Activated effector memory CD4-positive, alpha-beta T cell treated with anti-CD3 and anti-CD28 coated beads, Interleukin-2, amount 50 U/mL, for 16 hours (primary cell): ENCODE measurements at places on chromosomes 4 and X.

GRCh38 chr4:108540536-108540935 is 79.8 kb upstream of the RPL34 start:
- no peak for DNase-seq

GRCh38 chr4:90171491-90171890 is 44.3 kb downstream of the CCSER1 start:
- no peak for DNase-seq

DNA sequence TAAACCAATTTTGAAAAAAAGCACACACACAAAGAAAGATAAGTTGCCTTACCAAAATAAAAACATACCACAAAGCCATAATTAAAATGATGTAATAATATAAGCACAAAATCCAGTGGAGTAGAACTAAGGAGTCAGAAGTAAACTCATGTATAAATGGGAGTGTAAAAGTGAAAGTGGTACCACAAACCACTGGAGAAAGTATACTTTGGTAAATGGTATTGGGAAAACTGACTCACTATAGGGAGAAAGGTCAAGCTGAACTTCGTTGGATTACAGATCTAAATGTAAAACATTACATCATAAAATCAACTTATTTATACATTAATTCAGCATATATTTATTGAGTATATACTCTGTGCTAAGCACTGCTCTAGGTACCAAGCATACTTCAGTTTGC is 46.3 kb upstream of the HHIP start:
- no peak for DNase-seq

DNA sequence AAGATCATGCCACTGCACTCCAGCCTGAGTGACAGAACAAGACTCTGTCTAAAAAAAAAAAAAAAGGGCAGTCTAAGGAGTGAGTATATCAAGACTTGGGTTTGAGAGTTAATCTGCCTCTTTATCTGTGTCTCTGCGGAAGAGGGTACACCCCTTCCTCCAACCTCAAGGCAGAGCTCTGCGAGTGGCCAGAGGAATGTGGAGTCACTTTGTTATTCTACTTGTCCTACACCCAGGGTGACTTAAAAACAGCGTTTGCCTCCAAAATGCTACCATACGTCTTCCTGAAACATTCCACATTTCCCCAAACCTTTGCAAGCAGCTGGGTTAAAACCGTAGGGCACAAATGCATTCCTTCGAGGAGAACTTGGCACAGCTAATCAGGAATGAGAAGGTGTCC is 199.9 kb downstream of the SHOX start:
- DNase-seq = no peak

- DNase-seq = no peak
These were observed 104.5 kb upstream of the MAOA start for GRCh38 chrX:43551590-43551989.

DNA sequence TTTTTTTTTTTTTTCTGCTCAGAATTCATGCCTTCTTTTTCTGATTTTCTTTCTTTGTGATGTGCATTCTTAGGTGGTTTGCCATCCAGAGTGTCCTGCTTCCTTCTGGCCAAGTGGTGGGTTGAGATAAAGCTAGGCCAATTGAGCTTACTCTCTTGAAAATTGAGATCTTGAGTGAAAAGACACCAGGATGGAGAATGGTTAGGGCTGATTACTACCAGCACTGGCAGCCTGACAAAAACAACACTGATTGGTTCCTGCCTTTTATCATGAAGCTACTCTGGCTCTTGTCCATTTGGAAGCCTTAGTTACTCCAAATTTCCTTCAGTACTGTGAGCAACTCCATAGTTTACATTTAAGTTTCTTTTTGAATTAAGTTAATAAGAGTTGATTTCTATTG is 404.0 kb downstream of the PPARGC1A start:
- DNase-seq = no peak

DNA sequence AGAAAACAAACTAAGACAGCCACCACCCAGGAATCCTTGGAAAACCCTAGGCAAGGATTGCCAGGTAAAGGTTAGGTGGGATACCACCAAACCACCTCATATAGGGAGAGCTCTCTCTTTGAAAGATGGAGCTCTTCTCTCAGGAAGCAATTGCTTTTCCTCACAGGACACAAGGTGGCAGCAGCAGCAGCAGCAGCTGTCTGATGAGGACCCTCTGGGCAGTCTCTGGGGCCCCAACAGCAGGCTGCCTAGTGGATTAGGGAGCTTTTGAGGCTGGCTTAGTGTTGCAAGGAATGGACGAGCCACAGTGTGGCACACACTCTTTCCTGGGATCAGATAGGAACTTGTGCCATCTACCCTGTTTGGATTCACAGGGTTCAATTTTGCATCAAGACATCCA is 41.4 kb upstream of the CHRDL1 start:
- no peak for DNase-seq

DNA sequence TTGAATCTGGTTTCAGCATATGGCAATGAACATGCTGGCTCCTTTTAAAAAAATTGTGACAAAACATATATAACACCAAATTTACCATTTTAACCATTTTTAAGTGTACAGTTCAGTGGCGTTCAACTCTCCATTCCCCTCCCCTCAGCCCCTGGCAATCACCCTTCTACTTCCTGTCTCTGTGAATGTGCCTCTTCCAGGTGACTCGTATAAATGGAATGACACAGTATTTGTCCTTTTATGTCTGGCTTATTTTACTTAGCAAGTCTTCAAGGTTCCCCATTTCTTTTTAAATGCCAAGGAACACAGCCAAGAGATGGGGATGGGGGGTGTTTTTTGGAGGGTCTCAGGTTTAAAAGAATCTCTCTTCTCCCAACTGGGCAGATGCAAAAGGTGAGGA is 35.4 kb upstream of the BCLAF3 start:
- no peak for DNase-seq

- DNase-seq = no peak
These were observed 14.2 kb downstream of the SEPSECS start for GRCh38 chr4:25146076-25146475.

- no peak for DNase-seq
These were observed 72.4 kb upstream of the TLR2 start for GRCh38 chr4:153611679-153612078.

GRCh38 chr4:151921386-151921785 is 160.6 kb upstream of the GATB start:
- DNase-seq = no peak

DNA sequence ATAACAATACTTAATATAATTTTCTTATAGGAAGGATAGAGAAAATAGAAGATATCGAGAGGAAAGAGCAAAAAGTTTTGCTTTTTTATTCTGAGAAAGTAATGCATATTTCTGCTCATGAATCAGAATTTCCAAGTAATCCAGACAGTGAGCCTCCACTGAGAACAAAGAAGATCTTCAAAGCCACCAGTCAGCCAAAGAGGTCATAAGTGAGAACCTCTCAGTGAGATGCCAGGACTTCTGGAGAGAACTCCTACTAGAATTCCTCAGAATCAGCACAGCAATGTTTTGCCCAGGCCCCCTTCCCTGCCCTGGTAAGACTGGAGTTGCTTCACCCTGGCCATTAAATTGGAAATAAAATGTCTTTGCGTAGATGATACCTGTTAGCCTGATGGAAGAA is 254.4 kb upstream of the FAT4 start:
- no peak for DNase-seq

GRCh38 chr4:186940476-186940875 is 216.8 kb upstream of the FAT1 start:
- DNase-seq = no peak

DNA sequence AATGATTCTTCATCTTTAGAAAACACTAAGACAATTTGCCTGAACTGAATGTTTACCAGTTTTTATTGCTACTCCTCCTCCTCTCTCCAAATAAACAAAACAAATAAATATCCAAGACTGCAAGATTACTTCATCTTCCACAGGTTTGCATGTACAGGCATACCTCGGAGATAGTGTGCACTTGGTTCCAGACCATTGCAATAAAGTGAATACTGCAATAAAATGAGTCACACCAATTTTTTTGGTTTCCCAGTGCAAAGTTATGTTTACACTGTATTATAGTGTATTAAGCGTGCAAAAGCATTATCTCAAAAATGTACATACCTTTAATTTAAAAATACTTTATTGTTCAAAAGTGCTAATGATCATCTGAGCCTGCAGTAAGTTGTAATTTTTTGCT is 53.3 kb downstream of the FBXL5 start:
- DNase-seq = no peak

GRCh38 chr4:165177725-165178666 is 29.4 kb upstream of the KLHL2 start:
- no peak for DNase-seq

DNA sequence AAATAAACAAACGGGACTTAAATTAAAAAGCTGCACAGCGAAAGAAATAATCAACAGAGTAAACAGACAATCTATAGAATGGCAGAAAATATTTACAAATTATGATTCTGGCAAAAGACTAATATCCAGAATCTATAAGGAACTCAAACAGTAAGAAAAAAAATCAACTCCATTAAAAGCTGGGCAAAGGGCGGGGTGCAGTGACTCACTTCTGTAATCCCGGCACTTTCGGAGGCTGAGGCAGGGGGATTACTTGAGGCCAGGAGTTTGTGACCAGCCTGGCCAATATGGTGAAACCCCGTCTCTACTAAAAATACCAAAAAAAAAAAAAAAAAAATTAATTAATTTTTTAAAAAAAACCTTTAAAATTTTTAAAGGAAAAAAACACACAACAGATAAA is 109.0 kb downstream of the ATP11C start:
- DNase-seq = no peak

GRCh38 chr4:5517372-5517771 is 191.0 kb downstream of the EVC2 start:
- no peak for DNase-seq

DNA sequence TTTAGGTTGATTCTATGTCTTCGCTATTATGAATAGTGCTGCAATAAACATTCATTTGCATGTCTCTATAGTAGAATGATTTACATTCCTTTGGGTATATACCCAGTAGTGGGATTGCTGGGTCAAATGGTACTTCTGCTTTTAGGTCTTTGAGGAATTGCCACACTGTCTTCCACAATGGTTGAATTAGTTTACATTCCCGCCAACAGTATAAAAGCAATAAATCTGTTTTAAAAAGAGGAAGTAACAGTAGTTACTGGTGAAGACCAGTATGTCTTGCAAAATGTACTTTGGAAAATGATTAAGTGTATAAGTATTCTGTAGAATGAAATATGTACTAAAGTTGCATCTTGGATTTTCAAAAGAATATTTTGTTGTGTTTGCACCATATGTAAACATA is 77.3 kb downstream of the SHROOM4 start:
- DNase-seq = no peak

GRCh38 chr4:6852582-6852981 is 57.0 kb upstream of the TBC1D14 start:
- DNase-seq = no peak

GRCh38 chr4:6032249-6033244 is 14.3 kb upstream of the C4orf50 start:
- DNase-seq = no peak

DNA sequence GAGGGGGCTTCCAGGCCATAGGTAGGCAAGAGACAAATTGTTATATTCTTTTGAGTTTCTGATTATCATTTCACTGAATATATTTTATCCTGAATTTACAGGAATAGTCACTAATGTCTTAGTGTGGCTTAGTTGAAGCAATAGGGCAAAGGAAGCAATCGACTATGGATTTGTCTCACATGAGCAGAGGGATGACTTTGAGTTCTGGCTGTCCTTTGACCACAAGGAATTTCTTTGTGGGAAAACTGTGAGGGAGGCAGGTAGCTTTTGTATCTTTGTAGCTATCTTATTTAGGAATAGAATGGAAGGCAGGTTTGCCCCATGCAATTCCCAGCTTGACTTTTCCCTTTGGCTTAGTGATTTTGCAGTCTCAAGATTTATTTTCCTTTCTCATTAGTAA is 207.3 kb upstream of the ANXA10 start:
- DNase-seq = no peak

GRCh38 chr4:1244978-1245471 is 3.9 kb downstream of the CTBP1 start:
- DNase-seq = peak; percentile 56

DNA sequence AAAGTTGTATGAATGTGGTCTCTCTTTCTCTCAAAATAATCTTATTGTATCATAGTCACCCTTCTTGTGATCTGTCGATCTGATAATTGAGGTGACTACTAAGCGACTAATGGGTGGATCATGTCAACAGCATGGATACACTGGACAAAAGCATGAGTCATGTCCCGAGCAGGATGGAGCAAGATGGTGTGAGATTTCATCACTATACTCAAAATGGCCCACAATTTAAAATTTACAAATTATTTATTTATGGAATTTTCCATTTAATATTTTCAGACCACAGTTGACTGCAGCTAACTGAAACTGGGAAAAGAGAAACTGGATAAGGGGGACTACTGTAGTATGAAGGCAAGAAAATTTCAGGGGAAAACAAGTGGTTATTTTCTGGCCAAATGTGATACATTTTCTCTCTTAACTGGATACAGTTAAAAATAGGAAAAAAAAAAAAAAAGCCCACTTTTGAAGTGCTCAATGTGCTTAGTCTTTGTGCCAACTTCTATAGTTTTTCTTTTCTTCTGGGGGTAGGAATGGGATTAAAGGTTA is 25.3 kb downstream of the FAM241A start:
- no peak for DNase-seq
